ENCODE measurements at places on chromosomes 12 and 14.

- no peak for DNase-seq
Measured at GRCh38 chr14:88554457-88555286, at the start of gene PTPN21. TSS of gene PTPN21 (minus strand) at chr14:88555007. CDS start at chr14:88550417, 4,590 bp downstream.

GRCh38 chr14:104817930-104818713 is 17.2 kb downstream of the ZBTB42 start:
- no peak for DNase-seq

DNA sequence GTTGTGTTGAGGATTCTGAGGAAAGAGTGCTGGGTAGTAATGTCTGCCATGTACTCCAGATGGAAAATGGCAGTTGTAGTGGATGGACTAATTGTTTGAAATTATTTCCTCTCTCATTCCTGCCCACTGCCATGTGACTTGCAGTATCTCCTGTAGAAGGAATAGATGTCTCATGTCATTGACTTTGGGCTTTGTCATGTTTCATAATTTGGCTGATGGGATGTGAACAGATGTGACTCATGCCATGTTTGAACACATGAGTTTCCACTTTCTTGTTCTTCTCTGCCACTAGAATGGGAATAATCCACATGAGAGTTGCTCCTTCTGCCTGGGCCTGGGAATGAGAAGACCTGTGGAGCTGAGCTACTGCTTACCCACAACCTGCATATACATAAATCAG is 2.4 kb upstream of the CALCOCO1 start:
- DNase-seq: no peak

GRCh38 chr14:104878582-104878981 is 13.5 kb downstream of the CEP170B start:
- DNase-seq: no peak

DNA sequence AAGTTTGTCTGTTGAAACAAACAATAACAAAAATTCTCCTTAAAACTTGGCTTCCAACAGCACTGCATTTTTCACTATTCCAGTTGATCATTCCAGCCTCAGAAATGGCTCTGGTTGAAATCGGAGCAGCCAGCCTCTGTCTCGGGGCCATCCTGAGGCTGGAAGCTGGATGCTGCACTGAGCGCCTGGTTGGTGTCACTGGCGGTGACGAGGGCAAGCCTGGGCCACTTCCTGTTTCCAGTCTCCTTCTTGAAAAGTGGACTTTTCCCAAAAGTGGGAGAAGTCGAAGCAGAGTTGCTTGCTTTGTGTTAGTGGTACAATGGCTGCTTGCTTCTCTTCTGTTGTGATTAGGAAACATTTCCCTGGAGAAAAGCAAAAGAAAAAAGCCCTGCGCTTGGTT is 48.7 kb downstream of the CCDC92 start:
- DNase-seq: no peak

DNA sequence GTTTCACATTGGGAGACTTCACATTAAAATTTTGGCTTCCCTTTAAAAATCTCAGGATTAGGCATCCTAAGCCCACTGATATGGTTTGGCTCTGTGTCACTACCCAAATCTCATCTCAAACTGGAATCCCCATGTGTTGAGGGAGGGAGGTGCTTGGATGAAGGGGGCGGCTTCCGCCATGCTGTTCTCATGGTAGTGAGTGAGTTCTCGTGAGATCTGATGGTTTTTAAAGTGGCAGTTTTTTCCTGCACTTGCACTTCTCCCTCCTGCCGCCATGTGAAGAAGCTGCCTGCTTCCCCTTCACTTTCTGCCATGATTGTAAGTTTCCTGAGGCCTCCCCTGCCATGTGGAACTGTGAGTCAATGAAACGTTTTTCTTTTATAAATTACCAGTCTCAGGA is 65.7 kb upstream of the PLXNC1 start:
- DNase-seq: no peak

- DNase-seq: no peak
Measured at GRCh38 chr12:47520029-47520428, 185.8 kb downstream of the RPAP3 start.

DNA sequence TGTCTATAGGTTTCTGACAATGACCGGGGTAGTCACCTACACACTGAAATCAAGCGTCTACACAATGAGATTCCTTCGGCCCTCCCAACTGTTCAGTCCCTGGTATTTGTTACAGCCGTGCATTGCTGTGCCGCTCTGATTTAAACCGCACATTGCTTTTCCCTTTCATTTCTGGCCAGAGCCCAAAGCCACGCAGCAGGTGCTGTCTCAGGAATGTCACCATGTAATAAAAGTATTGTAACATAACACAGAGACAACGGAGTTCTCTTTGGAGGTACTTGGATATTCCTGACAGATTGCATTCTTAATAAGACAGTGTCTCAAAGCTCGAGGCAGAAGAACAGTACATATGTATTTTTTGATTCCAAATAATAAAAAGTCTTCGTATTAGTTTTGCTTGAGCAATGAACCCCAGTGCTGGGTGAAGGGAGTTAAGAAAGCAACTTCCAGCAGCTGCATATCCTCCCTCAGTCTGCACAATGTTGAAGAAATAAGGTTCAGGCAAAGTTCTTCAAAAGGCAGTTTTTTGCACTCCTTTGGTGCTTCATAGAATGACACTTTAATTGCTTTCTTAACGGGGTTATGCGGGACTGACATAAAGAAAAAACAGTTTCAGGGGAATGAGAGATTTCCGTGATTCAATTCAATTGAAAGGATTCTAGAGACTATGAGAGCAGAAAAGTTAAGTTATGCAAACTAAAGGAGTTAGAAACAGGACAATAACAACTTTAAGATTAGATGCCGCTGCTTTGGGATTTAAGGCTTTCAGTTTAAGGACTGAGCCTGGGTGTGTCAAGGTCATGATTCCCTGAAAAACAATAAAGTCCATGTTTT is 288.7 kb upstream of the FLRT2 start:
- no peak for DNase-seq

DNA sequence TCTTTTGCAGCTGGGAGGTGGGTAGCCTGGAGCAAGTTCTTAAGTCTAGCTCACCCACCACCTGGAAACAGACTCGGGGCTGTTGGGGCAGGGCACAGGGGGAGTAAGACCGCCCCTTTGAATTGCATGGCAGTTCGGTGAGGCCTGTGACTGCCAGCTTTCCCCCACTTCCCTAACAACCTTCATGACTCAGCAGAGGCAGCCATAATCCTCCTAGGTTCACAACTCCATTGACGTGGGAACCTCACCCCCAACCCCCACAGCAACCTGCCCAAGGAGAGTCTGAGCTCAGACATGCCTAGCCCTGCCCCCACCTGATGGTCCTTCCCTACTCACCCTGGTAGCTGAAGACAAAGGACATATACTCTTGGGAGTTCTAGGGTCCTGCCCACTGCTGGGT is 87.4 kb downstream of the NELL2 start:
- no peak for DNase-seq

GRCh38 chr14:63671987-63672386 is 30.3 kb upstream of the WDR89 start:
- no peak for DNase-seq

DNA sequence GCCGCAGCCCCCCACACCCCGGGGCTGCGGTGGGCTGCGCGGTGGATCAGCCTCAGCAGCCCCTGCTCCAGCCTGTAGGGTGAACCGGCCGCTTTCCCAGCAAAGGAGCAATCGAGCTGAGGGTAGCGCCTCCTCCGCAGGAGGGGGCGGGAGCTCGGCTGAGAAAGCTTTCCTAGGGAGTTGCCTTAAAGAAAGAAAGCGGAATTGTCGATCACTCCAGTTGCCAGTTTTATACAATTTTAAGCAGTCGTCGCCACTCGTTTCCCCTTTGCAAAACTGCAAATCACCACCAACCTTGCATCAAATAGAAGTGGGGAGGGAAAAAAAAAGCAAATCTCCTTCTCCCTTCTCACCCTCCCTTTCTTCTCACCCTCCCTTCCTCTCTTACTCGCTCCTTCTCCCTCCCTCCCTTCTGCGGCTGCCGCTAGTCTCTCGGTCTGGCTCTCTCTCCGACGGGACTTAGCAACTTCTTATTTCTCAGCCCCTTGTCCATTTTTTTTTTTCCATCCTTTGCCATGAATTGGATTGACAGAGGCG is at the start of gene PDE3A:
PDE3A (plus strand) TSS at position 424 of the 537 bp plus-strand sequence. CDS start 748 bp downstream, outside the sequence.
- no peak for DNase-seq

- no peak for DNase-seq
Measured at GRCh38 chr12:65510007-65510406, 231.5 kb downstream of the MSRB3 start.

GRCh38 chr14:103716091-103716801 is 636 bp downstream of the ZFYVE21 start:
- DNase-seq: no peak

DNA sequence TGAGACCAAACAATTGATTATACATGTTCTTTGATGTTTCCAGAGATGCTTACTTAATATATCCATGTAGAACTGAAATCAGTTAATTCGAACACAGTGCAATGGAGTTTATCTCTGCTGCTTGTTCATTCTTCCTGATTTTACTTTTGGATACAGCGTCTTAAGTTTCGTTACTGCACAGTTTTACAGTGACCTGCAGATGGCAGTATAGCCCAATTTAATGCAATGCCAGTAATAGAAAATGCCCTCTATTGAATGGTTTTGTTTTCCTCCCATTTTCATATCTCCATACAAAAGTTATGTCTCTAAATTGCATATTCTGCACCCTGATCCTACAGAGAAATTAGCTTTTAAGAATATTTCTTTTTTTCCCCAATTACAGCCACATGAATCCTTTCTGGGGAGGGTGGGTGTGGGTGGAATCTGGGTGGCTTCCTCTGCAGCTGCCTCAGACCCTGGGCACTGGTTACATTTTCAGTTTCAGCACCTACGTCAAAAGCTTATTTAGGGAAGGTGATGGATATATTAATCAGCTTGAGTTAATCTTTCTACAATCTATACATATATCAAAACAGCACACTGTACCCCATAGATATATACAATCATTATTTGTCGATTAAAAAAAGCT is 101.1 kb upstream of the DCD start:
- no peak for DNase-seq

DNA sequence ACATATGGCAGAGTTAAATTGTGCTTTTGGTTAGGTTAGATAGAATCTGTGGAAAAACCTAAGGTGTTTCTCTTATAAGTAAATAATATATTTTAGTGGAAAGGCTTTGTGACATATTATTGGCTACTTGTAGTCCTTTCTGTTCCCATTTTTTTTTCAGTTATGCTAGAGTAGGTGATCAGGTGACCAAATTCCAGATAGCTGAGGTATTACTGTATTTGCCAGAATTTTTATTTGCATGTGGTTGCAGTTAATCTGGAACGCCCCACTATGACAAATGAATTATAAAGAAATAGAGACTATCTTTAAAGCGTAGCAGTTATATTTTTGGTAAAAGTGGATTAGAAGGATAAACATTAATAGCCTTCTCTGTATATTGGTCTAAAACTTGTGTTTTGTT is 52.0 kb downstream of the ARHGAP5 start:
- no peak for DNase-seq

Measured in stimulated activated CD8-positive, alpha-beta memory T cell treated with anti-CD3 and anti-CD28 coated beads, Interleukin-4, amount 100 ng/mL, for 1 hour (primary cell).